ENCODE measurements at places on chromosomes 6 and 20. TPM values are rescaled to one million over a fixed set of nuclear protein-coding genes. Genes with fewer than 3 reads are reported as not detected.

The FAM83B gene
- total RNA-seq = 0.09 TPM

The PRSS35 gene
- total RNA-seq = not detected

- DNase-seq = no peak
Observed at GRCh38 chr6:108165714-108166663, at the start of gene NR2E1. Gene NR2E1, plus strand, starts transcription at chr6:108166022. Its CDS starts 744 bp downstream, at chr6:108166766.

GRCh38 chr6:150334790-150335783 lies 33.7 kb upstream of the IYD start:
- no peak for DNase-seq

GRCh38 chr6:85464260-85464644 lies 14.4 kb downstream of the NT5E start:
- no peak for DNase-seq

DNA sequence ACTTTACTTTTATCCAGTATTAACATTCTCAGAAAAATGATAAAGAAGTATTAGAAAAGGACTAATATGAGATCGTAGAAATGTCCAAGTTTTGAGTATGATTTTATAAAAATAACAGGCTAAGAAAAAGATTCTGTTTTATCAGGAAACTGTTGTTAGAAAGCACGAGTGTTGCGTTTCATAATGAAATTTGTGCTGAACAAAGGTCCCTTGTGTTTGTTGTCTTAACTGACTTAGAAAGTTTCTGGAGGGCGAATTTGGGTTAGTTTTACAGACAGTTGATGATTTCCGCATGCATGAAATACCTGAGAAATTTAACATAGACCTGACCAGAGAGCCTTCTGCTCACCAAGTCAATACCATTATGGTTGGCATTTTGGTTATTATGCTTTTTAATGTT lies 136.0 kb downstream of the FNDC1 start:
- no peak for DNase-seq

The TBXT gene
- not detected for total RNA-seq

DNA sequence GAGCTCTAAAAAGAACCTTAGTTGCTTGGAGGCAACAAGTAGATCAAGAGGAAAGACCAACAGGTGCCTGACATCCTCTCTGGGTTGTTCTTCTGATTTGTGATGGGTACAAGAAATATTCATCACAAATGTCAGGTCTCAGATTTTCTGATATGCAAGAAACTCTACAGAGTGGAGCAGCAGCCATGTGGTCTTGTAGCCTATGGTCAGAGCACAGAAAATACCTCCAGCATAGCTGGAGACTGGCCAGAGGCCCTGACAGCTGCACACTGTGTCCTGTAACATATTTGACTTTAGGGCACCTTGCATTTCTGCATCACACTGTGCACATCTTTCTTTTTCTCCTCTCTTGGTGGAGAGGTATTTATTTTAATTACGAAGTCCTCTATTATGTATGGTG lies 116.3 kb downstream of the GMPR start:
- DNase-seq = no peak

GRCh38 chr6:150625927-150626326 lies 26.2 kb downstream of the PLEKHG1 start:
- no peak for DNase-seq

DNA sequence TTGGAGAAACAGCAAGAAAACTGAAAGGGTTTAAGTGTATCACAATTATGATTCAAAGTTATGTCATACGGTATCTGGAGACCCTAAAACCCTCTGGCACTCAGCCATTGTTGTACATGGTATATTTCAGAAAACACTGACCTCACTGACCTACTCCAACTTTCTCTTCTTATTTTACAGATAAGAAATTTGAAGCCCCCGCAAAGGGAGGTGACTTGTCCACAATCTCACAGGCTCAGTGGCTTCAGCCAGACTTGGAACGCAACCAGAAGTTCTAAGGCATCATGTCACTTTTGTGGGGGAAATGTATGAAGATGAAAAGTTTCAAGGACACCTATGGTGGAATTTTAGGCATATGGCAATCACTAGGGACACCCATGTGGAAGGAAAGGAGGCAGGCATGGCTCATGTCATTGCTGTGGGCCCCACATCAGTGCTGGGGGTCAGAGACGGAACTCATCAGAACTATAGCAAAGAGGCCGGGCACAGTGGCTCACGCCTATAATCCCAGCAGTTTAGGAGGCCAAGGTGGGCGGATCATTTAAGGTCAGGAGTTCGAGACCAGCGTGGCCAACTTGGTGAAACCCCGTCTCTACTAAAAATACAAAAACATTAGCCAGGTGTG lies 5.2 kb upstream of the TRIB3 start:
- DNase-seq = no peak

DNA sequence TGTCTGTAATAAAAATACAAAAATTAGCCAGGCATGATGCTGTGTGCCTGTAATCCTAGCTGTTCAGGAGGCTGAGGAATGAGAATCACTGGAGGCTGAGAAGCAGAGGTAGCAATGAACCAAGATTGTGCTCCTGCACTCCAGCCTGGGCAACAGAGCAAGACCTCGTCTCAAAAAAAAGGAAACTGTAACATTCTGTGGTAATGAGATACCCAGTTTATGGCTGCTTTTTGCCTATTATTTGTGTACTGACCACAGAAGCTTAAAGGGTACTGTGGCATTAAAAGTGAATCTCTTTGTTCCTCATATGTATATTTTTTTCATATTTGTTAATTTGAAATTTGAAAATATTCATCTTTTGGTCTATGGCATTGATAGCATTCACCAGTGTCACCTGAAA lies 185.4 kb downstream of the UST start:
- DNase-seq = no peak

- DNase-seq = no peak
Observed at GRCh38 chr20:36547186-36548005, 6.1 kb downstream of the MYL9 start.

DNA sequence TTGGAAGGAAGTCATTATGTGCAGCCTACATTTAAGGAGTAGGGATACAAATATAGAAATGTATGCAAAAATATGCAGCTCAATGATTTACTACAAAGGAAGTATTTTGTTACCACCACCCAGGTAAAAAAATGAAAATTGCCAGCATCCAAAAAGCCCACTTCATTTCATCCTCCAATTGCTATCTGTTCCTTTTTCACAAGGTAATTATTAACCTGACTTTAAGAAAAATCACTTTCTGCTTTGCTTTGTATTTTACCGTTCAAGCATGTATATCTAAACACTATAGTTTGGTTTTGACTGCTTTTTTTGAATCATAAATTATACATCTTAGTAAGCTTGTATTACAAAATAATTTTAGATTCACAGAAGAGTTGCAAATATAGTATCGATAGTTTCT lies 768.5 kb upstream of the GJE1 start:
- no peak for DNase-seq

GRCh38 chr6:44045672-44046015 lies 81.6 kb downstream of the MRPL14 start:
- peak; percentile 16 for DNase-seq

GRCh38 chr20:56343861-56344381 lies 14.9 kb upstream of the FAM210B start:
- DNase-seq = peak; percentile 52

DNA sequence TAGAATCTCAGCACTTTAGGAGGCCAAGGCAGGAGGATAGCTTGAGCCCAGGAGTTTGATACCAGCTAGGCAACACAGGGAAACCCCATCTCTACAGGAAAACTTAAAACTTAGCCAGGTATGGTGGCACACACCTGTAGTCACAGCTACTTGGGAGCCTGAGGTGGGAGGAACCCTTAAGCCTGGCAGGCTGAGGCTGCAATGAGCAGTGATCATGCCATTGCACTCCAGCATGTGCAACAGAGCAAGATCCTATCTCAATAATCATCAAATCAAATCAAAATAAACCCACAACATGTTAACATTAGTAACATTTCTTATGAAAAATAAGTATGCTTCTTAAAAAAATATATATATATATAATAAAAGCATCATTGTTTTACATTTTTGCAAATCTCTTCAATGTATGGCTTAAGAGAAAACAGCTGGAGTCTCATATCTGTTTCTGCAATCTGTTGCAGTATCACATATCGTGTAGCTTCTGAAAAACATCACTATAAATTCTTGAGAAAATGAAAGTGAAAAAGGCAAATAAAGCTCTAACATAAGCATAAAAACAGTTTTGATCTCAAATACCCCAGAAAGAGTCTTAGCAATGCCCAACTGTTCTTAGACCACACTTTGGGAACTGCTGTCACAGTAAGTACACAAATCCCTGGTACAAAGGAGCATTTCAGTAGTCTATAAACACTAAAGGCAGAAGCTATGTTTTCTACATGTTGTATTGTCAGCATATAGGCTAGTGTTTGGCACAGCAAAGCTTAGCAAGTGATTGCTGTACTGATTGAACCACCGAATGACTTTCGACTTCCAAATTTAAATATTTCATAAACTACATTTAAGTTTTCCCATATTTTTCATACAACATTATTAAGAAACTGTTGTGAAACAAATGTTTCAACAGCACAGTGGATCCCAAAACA lies 8.0 kb downstream of the MMUT start:
- no peak for DNase-seq

DNA sequence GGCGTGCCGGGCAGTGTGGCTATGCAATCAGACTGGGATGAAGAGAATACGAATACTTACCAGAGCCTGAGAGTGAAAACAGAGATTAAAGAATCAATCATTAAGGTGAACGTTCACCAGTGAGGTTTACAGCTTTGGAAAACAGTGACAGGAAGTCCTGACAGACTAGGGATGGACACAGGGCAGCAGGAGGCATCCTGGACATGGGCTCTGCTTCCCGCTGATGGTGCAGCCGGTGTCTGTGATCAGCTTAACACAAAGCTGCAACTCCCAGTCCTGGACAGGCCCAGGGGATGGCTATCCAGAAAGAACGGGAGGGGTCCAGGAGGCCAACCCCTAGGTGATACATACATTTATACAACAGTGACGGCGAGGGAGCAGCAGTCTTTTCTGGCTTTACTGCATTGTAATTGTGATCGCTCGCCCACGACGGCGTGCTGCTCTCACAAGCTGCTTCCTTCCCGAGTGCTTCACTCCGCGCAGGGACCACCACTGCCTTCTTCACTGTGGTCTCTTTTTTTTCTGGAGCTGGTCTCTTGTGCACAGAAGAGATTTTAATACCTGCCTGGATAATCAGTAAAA lies 20.7 kb downstream of the DIDO1 start:
- no peak for DNase-seq

GRCh38 chr6:133973109-133973971 lies 20.3 kb downstream of the TBPL1 start:
- no peak for DNase-seq

GRCh38 chr6:146593986-146594385 lies 4.8 kb upstream of the ADGB start:
- no peak for DNase-seq

The ECT2L gene
- not detected for total RNA-seq

The LINC00237 gene
- not detected for total RNA-seq

The RBM12 gene
- total RNA-seq = 16.5 TPM

The ANKEF1 gene
- total RNA-seq = 5.7 TPM

DNA sequence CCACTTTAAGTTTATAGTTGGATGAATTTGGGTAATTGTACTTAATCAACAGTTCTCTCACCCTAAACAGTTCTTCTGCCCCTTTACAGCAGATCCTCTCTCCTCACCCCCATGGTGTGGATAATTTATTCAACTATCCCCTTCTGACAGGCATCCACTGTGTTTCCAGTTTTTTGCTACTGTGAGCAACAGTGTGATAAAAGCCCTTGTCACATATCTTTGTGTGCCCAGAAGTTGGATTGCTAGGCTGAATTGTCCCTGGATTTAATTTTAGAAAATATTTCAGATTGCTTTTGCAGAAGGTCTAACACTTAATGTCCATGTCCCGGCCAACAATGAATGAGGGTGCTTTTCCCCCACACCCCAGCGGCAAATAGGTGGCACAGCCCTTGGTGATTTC lies 30.5 kb upstream of the SCUBE3 start:
- no peak for DNase-seq

DNA sequence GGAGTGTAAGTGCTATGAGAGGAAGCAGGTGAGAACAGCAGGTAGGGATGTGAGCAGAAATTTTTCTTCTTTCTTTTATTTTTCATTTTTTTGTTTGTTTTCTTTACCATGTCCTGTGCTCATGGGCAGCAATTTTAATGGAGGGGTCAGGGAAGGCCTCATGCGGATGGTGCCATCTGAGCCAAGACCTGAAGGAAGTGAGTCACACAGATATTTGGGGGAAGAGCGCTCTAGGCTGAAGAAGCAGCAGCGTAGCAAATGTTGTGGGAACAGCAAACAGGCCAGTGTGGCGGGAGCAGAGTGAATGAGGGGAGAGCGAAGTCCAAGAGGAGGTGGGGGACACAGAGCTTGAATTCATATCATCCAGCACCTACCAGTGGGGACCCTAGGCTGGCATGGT lies 12.7 kb downstream of the SPDEF start:
- no peak for DNase-seq

- peak; percentile 59 for DNase-seq
Observed at GRCh38 chr6:33314515-33314942, 651 bp upstream of the TAPBP start.

- no peak for DNase-seq
Observed at GRCh38 chr6:40714143-40714542, 127.0 kb upstream of the LRFN2 start.

- DNase-seq = no peak
Observed at GRCh38 chr6:167079853-167080297, 43.0 kb upstream of the CCR6 start.

DNA sequence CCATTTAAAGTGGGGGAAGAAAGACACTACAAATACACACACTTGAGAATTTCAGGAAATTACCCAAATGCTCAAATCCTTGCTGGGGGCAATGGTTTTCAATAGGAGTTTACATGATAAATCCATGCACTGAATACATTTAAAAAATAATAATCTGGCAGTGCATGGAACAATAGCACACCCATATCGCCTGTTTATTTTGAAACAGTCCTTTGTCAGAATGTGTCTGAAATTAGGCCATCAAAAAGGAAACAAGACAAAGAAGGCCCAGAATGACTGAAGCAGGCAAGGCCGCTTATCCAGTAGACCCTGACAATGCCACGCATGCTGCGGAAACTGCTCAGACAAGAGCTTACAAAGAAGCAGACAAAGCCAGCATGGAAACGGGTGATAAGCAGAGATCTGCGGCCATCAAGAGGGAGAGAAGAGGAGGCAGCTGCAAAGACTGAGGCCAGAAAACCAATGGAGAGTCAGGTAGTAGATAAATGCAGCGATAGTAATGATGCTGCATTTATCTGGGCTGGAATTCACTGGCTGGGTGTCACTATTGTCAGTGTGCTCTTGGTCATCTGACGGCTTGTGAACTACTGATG lies 211.9 kb upstream of the CNR1 start:
- no peak for DNase-seq

DNA sequence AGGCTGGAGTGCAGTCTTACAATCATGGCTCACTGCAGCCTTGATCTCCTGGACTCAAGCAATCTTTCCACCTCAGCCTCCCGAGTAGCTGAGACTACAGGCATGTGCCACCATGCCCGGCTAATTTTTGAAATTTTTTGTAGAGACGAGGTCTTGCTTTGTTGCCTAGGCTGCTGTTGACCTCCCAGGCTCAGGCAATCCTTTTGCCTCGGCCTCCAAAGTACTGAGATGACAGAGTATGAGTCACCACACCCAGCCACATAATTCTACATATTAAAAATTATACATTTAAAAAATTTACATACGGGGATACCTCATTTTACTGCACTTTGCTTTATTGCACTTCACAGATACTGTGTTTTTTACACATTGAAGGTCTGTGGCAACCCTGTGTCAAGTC lies 115.1 kb downstream of the MAN1A1 start:
- no peak for DNase-seq

GRCh38 chr6:140921366-140922226 lies 1211.1 kb upstream of the GJE1 start:
- DNase-seq = no peak

All from right lobe of liver (tissue), 6 donors.